Endothelial cell of umbilical vein (primary cell): ENCODE measurements at places on chromosomes 5 and 9.
A peak's percentile ranks its signal among the peaks of the same experiment; 100 is the strongest.

GRCh38 chr5:123992641-123993040 lies 480.7 kb downstream of the CSNK1G3 start:
- DNase-seq: no peak

GRCh38 chr5:79535477-79536192 lies 21.7 kb upstream of the HOMER1 start:
- DNase-seq: no peak

- no peak for DNase-seq
Observed at GRCh38 chr5:94811331-94811730, 192.9 kb downstream of the SLF1 start.

- DNase-seq: no peak
Observed at GRCh38 chr5:122385286-122385685, 73.2 kb downstream of the SNCAIP start.

- DNase-seq: no peak
Observed at GRCh38 chr9:1505489-1505888, 455.3 kb downstream of the DMRT2 start.

GRCh38 chr9:105243015-105243686 lies 1.3 kb upstream of the SLC44A1 start:
- peak; percentile 78 for DNase-seq

GRCh38 chr5:177403102-177403791 lies 2.8 kb upstream of the PFN3 start:
- DNase-seq: no peak

GRCh38 chr9:13860946-13861640 lies 452.8 kb downstream of the NFIB start:
- DNase-seq: peak; percentile 42

DNA sequence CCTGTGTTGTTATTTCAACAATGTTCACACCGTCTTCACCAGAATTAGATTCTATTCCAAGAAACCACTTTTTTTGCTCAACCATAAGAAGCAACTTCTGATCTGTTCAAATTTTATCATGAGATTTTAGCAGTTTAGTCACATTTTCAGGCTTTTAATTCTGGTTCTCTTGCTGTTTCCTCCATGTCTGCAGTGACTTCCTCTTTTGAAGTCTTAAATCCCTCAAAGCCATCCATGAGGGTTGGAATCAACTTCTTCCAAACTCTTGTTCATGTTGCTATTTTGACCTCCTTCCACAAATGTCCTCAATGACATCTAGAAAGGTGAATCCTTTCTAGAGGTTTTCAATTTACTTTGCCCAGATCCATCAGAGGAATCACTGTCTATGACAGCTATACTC lies 25.7 kb upstream of the ENTREP1 start:
- DNase-seq: no peak

DNA sequence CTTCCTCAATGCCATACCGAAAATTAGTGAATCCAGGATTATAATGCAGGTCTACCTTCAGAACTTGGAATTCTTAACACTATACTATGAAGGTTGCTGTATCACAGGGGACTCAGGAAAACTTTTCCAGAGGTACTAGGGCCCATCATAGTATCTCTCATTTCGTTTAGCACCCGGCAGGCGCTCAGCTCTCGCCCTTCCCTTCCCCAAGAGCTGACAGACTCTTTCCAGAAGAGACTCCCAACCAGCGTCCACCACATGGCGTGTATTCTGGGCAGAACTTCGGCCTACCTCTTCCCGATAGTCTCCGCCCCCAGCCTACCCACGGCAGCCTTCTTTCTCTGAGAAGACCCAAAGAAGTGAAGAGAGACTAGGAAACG lies 271 bp downstream of the NOL8 start:
- no peak for DNase-seq

DNA sequence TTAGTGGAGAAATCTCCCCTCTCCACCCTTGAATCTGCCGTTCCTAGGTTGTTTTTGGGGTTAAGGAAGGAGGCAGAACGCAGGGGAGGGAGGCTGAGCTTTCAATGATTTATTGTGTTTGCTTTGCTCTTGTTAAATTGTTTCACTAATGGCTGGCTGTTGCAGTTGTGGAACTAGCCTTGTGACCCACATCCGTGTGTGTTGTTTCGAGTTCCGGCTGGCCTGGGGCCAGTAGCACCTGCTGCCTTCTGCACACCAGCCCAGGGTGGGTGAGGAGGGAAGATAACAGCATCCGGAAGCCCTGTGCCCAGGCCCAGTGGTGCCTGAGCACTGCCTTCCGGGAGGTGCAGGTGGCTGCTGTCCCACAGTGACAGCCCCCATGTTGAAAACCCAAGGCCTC lies 3.6 kb downstream of the ERGIC1 start:
- DNase-seq: peak; percentile 38

- DNase-seq: peak; percentile 50
Observed at GRCh38 chr5:93915142-93915553, 173.7 kb upstream of the POU5F2 start.

GRCh38 chr9:131590449-131590848 lies 45.1 kb downstream of the PRRT1B start:
- no peak for DNase-seq

DNA sequence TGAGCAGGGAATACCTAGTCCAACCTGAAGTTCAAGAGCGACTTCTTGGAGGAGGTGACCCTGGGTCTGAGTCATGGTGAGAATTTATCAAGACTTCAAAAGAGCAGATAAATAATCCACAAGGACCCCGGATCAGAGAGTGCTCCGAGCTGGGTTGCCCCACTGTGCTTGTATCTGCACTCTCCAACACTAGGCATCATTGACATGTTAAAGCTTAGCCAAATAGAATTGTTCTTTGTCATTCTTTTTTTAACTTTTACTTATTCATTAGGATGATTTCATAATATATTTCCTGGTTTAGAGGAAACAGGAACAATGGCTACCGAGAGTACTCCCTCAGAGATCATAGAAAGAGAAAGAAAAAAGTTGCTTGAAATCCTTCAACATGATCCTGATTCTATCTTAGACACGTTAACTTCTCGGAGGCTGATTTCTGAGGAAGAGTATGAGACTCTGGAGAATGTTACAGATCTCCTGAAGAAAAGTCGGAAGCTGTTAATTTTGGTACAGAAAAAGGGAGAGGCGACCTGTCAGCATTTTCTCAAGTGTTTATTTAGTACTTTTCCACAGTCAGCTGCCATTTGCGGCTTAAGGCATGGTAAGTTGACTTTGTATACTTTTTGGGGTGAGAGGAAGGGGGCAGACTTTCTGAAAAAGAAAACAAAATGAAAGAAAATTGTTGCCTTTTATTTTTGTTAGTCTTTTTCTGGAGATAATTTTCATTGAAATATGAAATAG lies at the start of gene CARD6:
Gene CARD6, plus strand, starts transcription at position 300 of the 738 bp plus-strand sequence. Its CDS starts 16 bp downstream, at position 316.
- DNase-seq: peak; percentile 89

GRCh38 chr9:112384690-112385089 lies 4.8 kb downstream of the HSDL2 start:
- DNase-seq: peak; percentile 6

GRCh38 chr9:84101964-84102632 lies 121.5 kb downstream of the RMI1 start:
- no peak for DNase-seq

- no peak for DNase-seq
Observed at GRCh38 chr5:155772009-155772662, 554.8 kb upstream of the SGCD start.

GRCh38 chr5:38131686-38132085 lies 126.7 kb upstream of the EGFLAM start:
- no peak for DNase-seq

- no peak for DNase-seq
Observed at GRCh38 chr5:128378196-128378595, 159.8 kb downstream of the FBN2 start.

DNA sequence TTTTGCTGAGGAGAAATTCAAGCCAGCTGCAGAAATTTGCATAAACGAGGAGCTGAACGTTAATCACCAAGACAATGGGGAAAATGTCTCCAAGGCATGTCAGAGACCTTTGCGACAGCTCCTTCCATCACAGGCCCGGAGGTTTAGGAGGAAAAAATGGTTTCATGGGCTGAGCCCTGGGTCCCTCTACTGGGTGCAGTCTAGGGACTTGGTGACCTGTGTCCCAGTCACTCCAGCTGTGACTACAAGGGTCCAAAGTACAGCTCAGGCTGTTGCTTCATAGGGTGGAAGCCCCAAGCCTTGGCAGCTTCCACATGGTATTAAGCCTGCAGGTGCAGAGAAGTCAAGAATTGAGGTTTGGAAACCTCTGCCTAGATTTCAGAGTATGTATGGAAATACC lies 207.5 kb downstream of the DENND1A start:
- DNase-seq: no peak

DNA sequence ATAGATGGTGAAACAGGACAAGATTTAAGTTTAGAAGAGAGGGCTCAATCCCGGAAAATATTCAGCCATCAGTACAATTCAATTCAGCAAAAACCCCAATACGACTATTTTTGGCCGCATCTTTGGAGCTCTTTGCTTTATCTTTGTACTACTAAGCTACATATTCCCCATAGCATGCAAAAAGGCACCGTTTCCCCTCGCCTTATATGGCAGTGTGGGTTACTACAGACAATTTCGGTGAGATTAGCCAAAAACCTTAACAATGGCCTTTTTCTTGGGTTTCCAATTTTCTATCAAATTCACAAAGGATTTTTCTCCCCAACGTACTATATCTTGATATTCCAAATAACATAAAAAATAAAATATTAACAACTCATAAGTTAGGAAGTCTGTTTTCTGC lies 382.6 kb downstream of the BNC2 start:
- DNase-seq: no peak

- no peak for DNase-seq
Observed at GRCh38 chr5:58582019-58582802, 664 bp upstream of the RAB3C start.

DNA sequence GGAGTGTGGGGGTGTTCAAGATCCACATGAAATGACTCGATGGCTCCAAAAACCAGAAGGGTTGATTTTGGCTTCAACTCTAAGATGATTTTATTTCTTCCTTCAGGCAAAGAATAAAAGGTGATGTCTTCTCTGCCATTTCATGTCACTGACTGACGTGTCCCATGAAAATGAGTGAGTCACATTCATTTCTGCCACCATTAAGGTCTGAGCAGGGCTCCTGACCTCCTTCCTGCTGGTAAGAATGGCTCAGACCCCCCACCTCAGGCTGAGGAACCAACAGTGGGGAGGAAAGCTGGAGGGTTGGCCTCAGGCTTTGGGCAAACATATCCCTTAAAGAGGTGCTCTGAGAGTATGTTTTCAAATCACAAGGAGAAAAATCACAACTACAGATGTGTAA lies 53.9 kb upstream of the ZNF354A start:
- DNase-seq: no peak

DNA sequence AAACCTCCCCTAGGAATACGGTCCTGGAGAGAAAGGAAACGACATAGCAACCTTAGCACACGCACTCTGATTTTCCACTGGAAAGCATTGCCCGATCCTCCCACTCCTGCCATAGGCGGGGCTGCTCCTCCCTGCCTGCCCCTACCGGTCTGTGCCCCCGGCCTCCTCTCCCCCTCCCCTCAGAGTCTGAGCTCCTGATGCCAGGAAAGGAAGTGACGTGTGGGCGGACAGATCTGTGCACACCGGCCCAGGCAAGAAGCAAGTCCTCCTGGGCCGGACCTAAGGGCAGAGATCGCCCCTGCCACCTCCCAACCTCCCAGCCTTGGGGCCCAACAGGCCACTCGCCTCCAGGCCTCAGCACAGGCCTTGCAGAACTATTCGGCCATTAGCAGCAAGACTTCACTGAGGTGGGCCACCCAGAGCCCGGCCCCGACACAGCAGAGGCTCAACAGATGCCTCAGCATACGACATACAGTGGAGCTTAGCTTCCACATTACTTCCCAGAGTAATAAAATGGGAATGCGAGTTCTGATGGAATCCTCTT lies 7.2 kb downstream of the NINJ1 start:
- DNase-seq: peak; percentile 50

GRCh38 chr5:33601881-33602280 lies 161.1 kb downstream of the TARS1 start:
- DNase-seq: no peak

GRCh38 chr9:125126019-125126746 lies 17.1 kb downstream of the SCAI start:
- DNase-seq: peak; percentile 21

- DNase-seq: no peak
Observed at GRCh38 chr9:2289263-2289662, 274.1 kb downstream of the SMARCA2 start.

DNA sequence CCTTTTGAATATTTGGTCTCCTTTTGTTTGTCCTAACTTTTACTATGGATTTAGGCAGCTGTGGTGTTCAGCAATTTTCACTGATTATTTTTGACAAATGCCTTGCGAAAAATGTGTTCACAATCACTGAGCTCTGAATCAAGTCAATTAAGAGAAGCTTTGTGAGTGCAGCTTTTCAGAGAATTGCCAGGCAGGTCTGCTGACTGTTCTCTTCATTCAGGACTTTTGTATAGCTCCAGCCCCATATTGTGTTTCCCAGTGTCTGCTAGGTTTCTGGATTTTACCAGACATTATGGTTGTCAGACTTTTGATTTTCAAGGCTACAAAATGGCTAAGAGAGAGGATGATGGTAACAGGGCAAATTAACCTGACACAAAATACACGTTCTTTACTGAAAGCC lies 1055.9 kb downstream of the CDH18 start:
- DNase-seq: no peak

GRCh38 chr9:83800236-83801033 lies 17.1 kb downstream of the GKAP1 start:
- DNase-seq: no peak

DNA sequence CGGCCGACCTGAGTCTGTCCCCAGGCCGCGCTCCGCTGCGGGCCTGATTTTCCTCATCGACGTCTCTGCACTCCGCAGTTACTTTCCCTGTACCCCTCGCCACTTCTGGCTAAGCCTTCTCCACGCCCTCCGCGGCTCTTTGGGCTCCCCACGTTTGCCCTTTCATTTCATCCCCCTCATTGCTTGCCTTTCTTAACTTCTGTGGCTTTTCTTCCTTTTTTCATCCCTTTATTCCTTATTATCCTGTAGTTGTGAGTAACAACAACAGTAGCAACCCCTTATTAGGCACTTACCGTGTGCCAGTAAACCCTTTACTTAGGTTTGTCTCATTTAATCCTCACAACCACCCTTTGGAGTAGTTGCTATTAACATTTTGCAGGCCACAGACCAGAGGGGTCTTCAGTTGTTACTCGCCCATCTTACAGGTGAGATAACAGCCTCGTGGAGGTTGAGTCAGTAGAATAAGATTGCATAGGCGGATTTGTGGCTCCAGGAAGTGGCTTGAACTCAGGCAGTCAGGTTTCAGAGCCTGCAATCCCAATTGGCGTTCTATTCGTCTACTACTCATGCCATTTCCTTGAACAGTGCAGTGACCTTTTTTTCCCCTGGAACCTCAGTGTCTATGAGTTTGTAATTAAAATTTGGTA lies 724 bp downstream of the TCERG1 start:
- peak; percentile 63 for DNase-seq

- no peak for DNase-seq
Observed at GRCh38 chr9:83130541-83130940, 67.6 kb upstream of the RASEF start.

GRCh38 chr5:139061274-139061673 lies 136.9 kb downstream of the SIL1 start:
- peak; percentile 48 for DNase-seq
